Activated naive CD4-positive, alpha-beta T cell treated with anti-CD3 and anti-CD28 coated beads, Interleukin-2, amount 50 U/mL, for 72 hours (primary cell): ENCODE measurements at places on chromosomes 4 and X. TPM values are rescaled to one million over a fixed set of nuclear protein-coding genes. Genes with fewer than 3 reads are reported as not detected.

DNA sequence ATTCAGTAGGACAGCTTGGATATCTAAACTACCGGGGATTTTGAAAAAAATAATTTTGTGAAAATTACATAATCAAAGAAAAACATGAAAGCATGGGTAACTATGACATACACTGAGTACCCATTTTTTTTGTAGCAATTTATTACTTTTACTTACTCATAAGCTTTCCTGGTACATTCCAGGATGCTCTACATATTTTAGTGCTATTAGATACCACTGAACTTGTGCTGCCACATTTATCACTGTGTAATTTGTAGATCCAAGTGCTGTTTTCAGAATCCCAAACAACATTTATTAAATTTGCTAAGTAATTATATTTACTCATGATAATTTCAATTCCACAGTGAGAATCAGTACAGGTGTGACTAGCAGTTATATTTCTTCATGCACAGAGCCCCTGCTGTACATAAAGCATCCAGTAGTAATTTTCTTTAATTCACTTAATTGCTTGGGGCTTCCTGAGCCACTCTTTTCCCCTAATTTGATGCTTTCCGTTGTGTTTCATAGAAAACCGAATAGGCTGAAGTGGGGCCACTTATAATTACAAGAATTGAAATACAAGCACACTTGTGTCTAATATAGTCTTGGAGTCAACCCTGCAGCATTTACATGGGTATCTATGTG, 2254.4 kb downstream of the ARAP2 start:
- no peak for DNase-seq

- DNase-seq, result no peak
These were observed 514.5 kb upstream of the FAM241A start for GRCh38 chr4:111630705-111631104.

GRCh38 chr4:60790608-60791007, 409.5 kb upstream of the ADGRL3 start:
- DNase-seq, result no peak

Gene C4orf50
- not detected for total RNA-seq

Gene RBMXL3
- not detected for total RNA-seq

- no peak for DNase-seq
These were observed 44.4 kb upstream of the STOX2 start for GRCh38 chr4:183860731-183861130.

GRCh38 chrX:14832586-14832985, 40.3 kb downstream of the FANCB start:
- DNase-seq, result no peak

Gene DGAT2L6
- not detected for total RNA-seq

GRCh38 chrX:106935175-106935574, 15.0 kb downstream of the CLDN2 start:
- DNase-seq, result no peak

- no peak for DNase-seq
These were observed 22.9 kb upstream of the CLGN start for GRCh38 chr4:140450352-140450751.

DNA sequence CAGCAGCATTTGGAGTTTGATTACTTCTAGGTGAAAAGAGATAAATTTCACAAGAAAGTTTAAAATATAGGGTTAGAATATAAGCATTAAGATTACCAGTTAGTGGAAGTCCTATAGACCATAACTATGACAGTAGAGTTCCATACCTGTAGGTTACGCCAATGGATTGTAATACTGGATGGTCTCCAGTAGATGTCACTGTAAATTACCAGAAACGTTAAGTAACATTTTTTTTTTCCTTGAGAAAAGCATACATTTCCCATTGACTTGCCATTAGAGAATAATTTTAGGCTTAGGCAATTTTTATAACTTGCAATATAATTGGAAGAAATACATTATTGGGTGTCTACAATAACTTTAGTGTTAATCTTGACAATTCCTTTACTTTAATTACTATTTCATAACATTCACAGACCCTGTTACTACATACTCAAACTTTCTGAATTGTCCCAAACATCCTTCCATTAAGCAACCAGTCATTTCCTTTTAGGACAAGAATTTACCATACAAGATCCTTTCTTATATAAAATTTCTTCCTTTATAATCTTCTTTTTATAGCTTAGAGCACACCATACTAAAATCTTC, 304.1 kb upstream of the TECRL start:
- DNase-seq, result no peak

GRCh38 chrX:31168551-31168950, 96.7 kb upstream of the FTHL17 start:
- DNase-seq, result no peak

DNA sequence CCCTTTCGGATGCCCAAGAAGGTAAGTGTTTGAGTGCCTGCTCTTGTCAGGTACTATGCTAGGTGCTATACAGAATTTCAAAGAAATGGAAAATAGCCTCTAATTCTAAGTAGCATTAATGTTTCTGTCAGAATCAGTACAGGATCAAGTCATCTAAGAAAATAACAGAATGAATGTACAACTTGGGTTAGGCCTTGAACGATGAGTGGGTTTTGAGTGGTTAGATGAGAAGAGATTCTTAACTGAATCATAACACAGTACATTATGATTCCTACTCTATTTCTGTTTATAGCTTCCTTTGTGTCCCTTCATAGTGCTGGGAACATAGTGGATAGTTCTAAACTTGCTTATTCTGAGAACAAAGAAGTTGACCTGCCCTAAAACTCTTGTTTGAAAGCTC, 253.9 kb downstream of the GLUD2 start:
- no peak for DNase-seq

DNA sequence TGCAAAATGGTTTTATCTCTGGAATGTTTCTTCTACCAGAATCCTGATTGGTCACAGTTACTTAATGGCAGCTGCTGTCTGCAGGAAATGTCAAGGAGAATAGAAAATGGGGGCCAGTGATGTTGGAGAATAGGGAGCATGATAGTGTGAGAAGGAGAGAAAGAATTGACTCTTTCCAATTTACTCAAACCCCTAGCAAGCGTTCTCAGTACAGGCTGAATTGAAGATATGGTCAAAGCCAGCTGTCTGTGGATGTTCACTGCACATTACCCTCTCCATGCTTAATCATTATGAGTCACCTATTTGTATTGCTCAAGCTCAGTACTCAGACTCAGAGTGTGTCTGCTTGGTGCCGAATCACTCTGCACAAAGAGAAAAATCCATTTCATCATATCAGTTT, 57.8 kb upstream of the FAM47B start:
- DNase-seq, result no peak

GRCh38 chr4:8882239-8882638, 10.6 kb upstream of the HMX1 start:
- DNase-seq, result no peak

DNA sequence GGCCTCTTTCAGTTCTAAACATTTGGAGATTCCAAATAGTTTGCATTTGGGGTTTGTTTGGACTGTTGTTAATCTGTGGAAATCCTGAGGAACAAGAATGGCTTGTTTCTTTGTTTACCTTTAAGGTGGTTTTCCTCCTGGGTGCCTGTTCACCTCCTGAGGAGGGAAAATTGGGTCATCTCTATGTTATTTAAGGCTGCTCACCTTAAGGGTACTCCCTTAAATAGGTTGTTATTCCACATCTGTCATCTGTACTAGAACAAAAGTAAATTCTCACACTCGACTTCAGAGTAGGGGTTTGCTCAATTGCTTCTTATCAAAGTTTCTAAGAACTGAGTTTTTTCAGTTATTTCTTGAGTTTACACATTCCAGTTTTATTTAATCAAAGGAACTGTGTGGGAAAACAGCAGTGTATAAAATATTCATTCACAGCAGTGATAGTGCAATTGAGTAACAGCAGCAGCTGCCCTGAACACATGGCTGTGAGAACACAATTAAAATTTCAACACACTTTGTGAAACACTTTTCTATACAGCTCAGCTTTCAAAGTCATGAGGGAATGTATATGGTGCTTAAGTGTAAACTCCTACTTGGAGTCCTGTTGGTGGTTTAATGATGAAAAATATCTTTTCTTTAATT, 238.5 kb upstream of the PGRMC2 start:
- DNase-seq, result no peak

Gene CNGA2
- not detected for total RNA-seq

DNA sequence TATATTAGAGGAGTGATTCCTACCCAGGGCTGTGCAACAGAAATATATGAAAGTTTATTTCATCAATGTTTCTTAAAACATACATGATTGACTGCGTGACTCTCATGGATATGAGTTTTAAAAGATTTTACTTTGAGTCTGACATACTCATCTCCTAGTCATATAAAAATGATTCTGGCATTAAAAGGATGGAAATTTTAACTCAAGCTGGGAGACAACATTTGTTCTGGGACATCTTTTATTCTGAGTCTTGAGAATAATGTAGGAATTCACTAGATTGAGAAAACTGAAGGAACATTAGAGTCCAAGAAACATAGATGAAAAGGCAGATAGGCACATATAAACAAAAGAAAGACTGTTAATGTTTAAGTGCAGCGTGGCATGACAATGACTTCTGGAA, 649.6 kb downstream of the SPRY1 start:
- DNase-seq, result no peak

GRCh38 chr4:78149751-78150542, 92.8 kb downstream of the FRAS1 start:
- no peak for DNase-seq

DNA sequence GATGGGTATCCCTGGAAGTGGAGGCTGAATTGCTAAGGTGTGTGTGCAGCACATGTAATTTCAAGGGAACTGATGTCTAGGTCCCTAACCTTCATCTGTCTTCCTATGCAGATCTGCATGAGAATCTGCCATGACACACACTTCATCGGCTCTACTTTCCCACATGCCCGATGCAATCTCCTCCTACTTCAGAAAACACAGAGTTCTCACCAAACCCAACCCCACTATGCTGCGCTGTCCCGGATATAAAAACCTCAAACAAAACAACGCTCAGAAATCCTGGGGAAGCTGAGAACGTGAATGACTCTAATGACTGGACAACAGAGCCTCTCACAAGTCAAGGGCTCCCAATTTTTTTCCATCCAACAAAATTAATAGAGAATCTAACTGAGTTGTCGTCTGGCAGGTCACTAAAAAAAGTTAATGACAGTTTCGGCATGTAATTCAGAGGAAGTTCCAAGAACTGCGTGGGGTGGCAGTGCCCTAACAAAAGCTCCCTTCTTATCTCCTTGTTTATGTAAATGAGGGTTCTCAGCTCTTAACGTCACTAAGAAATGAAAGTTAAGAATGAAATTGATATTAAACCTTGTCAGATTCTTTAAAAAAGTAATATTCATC, 39.0 kb downstream of the STX18 start:
- no peak for DNase-seq

Gene BRS3
- total RNA-seq, result not detected

DNA sequence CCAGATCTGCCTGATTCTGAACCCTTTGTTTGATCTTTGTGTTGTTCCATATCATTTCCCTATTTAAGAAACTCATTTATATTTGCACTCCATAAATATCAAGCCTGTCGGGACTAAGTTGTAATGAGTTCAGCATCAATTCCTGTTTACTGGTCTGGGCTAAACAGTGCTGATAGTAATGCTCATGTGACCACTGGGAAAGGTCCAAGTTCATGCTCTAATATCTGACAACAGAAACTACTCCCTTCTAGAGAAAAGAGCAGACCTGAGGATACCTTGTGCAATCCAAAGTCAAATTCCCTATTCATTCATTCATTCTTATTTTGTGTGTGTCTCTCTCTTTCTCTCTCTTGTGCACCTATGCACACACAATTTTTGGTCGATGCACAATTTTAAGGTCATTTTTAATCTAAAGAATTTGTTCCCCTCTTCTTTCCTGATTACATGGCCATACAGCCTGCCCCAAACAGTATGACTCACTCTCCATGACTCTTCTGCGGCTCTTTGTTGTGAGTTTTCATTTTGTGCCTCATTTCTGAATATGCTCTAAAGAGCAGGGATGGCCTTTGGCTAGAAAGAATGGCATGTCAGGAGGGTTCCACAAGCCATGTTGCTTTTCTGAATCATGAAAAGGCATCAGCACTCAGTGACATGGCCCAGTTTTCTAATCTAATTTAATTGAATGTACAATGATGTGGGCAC, 664.3 kb downstream of the RPA4 start:
- no peak for DNase-seq

GRCh38 chr4:51998837-51999236, 21.3 kb downstream of the LRRC66 start:
- DNase-seq, result no peak

GRCh38 chr4:184765473-184766340, 31.8 kb upstream of the CENPU start:
- no peak for DNase-seq

Gene STATH
- total RNA-seq, result not detected

DNA sequence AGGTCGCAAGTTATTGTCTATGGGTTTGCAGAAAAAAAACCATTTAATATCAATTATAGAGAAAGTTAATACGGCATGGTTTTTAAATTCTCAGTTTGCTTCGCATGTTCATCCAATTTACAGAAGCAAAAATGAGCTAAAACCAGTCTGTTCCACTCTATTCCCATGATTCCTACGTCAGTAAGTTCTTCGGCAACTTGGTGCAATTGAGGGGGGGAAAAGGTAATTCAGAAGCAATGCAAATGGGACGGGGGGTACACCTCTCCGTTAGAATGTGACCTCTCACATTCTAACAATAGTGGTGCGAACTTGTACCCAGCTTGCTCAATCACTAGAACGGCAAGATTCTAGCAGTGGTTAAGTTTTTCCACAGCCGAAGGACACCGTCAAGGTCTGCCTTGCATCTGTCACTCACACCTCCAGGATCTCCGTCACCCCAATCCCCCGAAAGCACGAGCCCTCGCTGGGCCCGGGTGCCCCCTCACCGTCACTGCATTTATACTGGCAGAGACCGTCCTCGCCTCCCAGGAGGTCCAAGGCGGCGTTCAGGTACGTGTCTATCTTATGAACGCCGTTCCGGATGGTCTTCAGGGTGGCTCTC, 653 bp downstream of the PLA2G12A start:
- no peak for DNase-seq

DNA sequence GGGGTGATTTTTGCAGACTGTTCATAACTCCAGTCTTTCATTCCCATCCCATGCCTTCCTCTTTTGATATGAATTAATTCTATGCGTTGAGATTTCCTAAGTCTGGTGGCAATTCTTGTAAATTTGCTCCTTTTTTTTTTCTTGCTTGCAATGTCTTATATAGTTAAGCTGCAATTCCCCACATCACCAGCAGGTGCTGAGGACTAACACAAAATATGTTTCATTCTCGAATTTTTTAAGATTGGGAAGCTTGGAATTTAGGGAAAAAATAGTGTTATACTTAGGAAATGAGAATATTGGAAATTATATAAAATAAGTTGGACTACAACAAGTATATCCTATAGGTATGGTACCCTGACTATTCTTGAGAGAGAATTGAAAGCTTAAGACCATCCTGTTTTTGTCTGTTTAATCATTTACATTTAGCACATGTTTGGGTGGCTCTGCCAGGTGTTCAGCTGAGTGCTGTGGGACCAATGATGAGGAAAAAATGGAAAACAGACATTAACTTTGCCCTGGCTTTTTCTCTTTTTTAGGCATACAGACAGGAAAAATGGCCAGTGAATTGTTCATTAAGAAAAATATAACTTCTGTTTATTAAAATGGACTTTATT, 30.2 kb downstream of the AFF2 start:
- DNase-seq, result no peak

- no peak for DNase-seq
These were observed 18.4 kb downstream of the C4orf17 start for GRCh38 chr4:99529228-99529627.

GRCh38 chr4:162347842-162348213, 184.0 kb upstream of the FSTL5 start:
- DNase-seq, result no peak

- no peak for DNase-seq
These were observed 176.7 kb downstream of the NPFFR2 start for GRCh38 chr4:72208421-72209075.
